Glutamatergic neuron (in vitro differentiated cells): ENCODE measurements at places on chromosomes 12 and 14.

DNA sequence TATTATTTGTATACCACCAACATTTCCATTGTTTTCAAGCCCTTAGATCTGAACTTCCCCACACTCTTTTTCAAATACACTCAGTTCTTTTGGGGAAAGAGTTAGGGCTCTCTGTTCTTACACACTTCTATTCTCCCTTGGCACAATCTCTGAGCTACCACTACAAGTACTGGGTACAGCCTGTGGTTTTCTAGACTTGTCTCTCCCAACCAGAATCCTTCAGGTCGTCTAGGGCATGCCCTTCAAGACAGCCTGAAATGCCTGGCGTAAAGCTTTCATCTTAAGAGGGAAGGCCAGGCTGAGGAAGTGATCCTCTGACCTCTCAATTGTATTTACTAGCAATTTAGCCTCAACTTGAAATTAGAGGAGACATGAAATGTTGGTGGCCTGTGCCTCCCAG is 1442.0 kb downstream of the AACS start:
- no peak for DNase-seq

DNA sequence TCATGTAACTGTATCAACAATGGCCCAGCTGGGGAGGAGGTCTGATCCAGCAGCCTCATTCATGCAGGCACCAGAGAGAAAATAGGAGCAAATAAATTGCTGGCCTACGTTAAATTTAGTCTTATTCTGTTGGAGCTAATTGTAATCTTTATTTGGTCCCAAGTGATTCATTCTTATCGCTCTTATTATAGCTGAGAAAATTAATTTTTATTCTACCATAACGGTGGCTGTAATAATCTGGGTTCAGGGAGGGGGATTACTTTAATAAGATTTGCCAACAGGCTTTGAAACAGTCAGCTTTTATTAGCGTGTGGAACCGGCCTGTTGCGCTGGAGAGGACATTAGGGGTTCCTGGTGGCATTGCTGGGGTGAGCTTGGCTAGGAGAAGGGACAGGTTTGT is 254.9 kb downstream of the AACS start:
- DNase-seq: no peak

GRCh38 chr12:132287391-132288238 is 41.8 kb downstream of the GALNT9 start:
- DNase-seq: no peak

- no peak for DNase-seq
Measured at GRCh38 chr12:125151284-125151683, 86.0 kb downstream of the AACS start.

DNA sequence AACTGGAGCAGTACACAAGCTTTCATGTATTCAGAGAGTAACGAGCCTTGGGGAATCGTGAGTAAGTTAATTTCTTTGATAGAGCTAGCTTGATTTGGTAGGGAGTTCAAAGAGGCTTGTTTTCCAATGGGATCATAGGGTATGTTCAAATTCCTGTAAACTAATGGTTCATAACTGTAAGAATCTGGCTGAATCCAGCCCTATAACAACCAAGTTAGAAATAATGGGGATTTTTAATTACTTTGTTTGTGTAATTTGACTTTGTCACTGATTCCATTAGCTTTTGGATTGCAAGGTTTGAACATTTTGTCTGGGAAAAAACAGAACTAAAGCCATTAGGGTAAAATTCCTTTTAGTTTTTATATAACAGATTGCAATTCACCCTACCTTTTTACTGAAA is 94.0 kb downstream of the WNK1 start:
- DNase-seq: no peak
